ENCODE measurements at places on chromosomes 12 and 14.

- DNase-seq: no peak
Observed at GRCh38 chr12:125996443-125996842, 931.2 kb downstream of the AACS start.

- no peak for DNase-seq
Observed at GRCh38 chr12:50102131-50102531, 1.7 kb upstream of the GPD1 start.

GRCh38 chr12:88305254-88305890, 163.3 kb downstream of the TMTC3 start:
- DNase-seq: no peak

- no peak for DNase-seq
Observed at GRCh38 chr12:8504351-8504750, 9.0 kb upstream of the CLEC4D start.

DNA sequence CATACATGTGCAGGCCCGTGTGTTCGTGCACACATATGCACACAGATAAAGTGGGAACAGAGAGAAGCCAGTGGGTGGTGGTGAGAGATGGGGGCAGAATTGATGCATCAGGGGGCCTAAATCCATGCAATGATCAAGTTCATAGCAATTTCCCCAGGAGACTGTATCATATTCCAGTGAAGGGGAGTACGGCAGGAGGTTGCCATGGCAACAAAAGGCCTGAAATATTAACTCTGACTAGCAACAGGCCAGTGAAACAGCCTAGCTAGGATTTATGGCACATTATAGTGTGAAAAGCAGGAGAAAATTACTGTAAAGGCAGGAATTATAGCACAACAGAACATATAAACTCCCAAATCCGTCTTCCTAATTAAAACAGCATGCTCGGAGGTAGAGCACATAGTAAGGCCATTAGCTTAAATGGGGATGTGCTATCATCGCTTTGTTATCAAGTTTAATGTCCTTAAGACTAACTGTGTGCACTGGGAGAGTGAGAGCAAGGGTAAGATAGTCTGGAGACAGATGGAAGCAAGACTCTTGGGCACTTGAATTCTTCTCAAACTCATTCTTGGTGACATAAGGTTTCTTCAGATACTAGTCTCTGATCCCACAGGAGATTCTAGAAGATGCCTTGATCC, 806.3 kb downstream of the DIO2 start:
- no peak for DNase-seq

GRCh38 chr12:86331457-86331856, 75.3 kb upstream of the MGAT4C start:
- DNase-seq: no peak

GRCh38 chr12:26028953-26029735, 70.7 kb downstream of the RASSF8 start:
- DNase-seq: peak; percentile 36

DNA sequence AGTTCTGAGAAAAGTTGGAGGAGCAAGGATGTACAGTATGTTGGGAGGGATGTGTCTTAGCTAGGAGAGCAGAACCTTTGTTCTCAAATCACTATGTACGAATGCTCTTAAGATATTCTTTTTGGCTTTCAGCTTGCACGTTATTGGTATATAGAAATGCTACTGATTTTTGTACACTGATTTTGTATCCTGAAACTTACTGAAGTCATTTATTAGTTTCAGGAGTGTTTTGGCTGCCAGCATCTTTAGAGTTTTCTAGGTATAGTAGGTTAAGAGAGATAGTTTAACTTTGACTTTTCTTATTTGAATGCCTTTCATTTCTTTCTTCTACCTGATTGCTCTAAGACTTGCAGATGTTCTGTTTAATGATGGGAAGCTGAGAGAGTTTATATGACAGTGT, 442.8 kb upstream of the FBXO33 start:
- DNase-seq: no peak

DNA sequence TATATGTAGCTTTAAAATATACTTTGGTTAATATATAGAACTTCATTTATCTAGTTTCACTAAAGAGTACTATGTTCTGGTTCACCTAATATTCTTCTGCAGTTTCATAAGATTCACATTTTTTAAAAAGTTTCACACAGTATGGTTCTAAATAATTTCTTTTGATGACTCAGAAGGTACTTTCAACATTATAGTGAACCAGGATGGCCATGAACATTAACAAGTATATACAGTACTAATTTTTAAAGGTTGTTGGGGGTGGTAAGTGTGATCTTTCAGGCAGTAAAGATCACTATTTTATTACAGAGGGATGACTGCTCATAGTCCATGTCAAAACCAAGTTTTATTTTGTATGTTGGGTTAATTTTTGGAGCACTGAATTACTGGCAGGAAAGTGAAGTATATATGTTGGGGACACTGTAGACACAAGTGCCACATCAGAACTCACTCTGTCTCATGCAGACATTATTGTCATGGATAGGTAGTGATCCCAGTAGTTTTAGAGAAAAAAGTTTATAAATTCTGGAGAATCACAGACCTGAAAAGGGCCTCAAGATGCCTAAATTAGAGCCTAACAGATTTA, 60.0 kb downstream of the DCAF5 start:
- no peak for DNase-seq

DNA sequence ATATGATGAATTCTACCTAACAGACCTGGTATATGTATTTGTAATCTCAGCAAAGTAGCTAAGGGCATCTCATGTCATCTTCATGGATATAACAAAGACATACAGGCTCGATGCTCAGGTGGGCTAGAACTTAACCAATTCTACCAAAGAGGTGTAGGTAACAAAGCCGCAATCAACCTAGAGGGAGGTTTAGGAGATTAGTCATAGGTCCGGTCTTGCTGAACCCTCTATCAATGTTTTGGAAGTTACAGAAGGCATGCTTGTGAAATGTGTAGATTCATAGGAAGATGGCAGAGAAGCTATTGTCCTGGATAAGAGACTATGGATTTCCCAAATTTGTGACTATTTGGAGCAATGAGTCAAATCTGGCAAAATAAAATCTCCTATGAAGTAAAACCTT, 42.6 kb upstream of the SYCP3 start:
- no peak for DNase-seq

GRCh38 chr12:3364661-3365462, 126.1 kb upstream of the PRMT8 start:
- DNase-seq: no peak

DNA sequence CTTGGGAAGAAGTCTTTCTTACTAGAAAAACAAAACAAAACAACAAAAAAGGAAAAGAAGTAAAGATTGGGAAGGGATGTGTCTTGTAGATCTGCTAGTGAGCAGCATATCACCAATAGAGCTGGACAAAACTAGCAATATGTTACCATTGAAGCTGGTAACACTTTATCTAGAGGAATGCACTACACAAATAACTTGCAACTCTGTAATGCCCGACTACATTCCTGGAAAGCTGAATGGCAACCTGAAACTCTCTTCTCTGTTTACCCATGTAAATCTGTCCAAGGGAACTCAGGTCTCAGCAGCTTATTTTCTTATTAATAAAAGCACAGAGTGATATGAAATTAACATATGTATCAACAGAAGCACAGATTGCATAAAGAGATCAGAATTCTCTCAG, 624.4 kb downstream of the KCNH5 start:
- DNase-seq: no peak

DNA sequence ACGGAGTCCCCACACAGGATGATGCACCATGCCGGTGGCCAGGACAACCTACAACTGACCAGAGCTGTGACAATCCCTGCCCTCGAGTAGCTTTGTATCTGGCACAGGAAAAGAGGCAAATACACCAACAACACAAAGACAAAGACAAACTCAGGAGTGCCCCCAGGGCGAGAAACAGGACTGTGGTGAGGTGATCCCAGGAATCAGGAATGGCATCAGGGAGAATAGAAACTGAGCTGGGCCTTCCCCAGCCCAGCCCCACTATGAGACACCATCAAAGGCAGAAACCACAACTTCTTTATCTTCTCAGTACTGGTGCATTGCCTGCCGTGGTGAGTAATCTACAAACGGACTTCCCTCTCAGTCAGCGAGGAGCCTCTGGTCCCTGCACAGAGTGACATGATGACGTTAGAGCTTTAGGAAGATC, 157.7 kb downstream of the TTC7B start:
- no peak for DNase-seq

GRCh38 chr12:126189856-126190255, 1124.6 kb downstream of the AACS start:
- no peak for DNase-seq

DNA sequence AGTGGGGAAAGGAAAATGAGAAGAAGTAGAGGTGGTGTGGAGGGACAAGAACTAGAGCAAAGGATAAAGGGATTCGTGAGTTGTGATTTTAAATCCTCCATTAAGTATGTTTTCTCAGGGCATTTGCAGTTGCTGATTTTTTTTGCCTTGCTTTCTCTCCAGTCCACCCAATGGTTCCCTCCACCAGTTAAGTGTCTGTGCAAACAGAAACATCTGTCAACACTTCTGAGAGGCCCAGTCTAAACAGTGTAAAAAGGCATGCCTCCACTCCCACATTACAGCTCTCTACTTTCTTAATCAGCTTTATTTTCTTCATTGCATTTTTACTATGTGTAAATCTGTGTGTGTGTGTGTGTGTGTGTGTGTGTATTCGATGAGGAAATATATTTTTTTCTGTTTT, 141.2 kb downstream of the PPFIA2 start:
- DNase-seq: no peak

GRCh38 chr12:27517546-27517945, 6.5 kb upstream of the PPFIBP1 start:
- no peak for DNase-seq

GRCh38 chr14:63614679-63615363, 26.9 kb downstream of the WDR89 start:
- DNase-seq: peak; percentile 97

DNA sequence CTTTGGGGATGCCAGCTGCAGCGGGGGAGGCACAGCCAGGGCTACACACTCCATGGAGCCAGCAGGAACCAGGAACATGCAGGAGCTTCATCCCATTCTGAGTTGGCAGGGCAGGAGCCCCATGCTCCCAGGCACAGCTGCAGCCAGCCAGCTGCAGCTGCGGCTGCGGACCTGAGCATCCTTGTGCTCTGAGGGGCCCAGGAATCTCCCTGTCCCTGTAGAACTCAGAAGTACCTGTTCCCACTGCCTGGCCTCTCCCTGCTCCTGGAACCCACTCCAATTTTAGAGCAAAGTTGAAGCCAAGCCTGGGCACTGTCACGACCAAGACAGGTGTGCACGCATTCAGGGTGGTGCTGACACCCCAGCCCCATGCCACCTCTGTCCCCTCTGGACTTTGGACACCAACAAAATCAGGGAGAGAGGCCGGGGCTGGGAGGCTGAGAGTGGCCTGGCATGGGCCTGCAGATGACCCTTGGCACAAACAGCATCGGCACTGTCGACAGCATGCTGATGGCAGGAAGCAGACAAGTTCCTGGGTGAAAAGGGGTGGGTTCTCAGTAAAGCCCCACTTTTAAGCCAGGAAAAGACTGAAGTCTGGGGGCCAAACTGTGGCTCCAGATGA, 257.3 kb upstream of the LRFN5 start:
- no peak for DNase-seq

DNA sequence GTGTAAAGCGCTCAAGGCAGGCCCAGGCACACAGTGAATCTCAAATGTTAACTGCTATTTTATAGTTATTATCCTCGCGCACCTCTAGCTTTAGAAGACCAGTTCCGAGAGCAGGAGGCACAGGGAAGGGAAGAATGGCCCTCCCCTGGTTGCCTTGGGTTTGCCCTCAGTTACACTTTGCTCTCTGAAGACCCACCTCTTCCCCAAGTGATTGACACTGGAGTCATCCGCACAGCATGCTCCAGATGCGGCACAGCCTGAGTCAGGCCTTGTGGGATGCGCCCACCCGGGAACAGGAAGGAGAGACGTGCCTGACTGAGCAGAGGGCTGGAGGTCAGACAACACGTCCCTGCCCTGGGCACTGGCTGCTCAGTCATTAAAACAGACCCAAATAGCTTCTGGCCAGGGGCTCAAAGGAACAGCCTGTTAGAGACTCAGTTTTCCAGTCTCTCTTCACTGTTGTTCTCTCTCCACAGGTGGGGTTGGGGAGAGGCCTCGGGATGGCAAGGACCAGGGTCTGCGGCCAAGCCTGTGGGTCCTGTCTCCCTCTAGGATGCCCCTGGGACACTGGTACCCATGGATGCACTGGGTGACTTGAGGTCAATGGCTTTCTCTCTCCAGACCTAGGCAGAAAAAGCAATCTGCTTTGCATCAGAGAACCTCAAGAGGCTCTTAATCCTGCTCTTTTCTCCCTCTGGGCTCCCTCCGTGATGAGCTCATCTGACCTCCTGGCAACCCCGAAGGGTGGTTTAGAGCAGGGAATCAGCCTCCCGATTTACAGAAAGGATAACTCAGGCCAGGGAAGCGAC, 13.6 kb upstream of the MLXIP start:
- DNase-seq: no peak

DNA sequence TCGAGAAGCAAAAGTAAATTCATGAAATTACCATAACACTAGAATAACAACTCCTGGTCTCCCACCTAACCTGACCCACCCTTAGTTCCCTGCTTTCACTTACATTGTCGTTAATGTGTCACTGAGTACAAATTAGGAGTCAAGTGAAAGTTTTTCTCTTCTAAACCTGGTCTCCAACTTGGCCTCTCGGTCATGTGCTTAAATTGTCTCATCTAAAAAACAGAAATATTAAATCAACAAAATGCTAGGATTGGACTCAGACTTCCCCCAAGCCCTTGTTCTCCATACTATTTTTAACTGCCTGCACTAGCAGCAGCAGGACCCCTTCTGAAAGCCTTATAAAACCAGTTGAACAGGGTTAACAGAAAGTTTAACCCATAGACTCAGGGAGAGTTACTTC, 1.8 kb upstream of the BTG1 start:
- no peak for DNase-seq

Measured in glomerular endothelial cell (primary cell).